ENCODE measurements at places on chromosomes 12 and 14.
A peak's percentile ranks its signal among the peaks of the same experiment; 100 is the strongest.

GRCh38 chr14:55350461-55350860 is 61.2 kb downstream of the ATG14 start:
- no peak for DNase-seq

DNA sequence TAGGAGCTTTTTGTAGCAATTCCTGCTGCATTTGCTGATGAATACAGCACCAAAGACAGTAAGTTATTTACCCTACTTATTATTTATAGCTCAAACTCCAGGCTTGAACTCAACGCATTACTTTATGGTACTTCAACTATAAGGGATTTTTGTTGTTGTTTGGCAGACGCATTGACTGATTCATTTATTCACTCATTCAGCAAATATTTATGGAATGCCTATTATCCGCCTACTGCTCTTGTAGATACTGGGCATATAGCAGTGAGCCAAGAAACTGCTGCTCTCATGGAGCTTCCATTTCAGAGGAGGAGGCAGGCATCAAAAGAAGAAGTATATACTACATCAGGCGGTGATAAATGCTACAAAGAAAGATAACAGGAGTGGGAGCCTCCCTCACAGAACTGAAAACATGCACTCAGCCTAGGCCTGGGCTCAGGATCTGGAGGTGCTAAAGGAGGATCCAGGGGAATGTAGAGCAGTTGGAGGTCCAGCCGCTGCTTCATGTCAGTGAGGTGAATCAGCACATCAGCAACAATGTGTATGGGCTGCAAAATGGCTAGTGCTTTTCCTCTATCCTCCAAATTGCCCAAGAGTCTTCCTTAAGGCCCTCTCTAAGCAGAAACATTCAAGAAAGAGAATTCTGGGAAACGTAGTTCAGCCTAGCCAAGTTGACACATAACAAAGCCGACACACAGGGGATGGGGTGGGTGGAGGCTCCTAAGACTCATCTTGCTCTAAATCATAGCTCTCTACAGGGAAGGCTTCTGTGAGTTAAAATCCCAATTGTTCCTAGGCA is 157.5 kb downstream of the NRXN3 start:
- DNase-seq = no peak

- no peak for DNase-seq
These were observed 80.4 kb upstream of the SINHCAF start for GRCh38 chr12:31406345-31406744.

GRCh38 chr14:59091404-59091803 is 97.1 kb upstream of the DAAM1 start:
- DNase-seq = no peak

DNA sequence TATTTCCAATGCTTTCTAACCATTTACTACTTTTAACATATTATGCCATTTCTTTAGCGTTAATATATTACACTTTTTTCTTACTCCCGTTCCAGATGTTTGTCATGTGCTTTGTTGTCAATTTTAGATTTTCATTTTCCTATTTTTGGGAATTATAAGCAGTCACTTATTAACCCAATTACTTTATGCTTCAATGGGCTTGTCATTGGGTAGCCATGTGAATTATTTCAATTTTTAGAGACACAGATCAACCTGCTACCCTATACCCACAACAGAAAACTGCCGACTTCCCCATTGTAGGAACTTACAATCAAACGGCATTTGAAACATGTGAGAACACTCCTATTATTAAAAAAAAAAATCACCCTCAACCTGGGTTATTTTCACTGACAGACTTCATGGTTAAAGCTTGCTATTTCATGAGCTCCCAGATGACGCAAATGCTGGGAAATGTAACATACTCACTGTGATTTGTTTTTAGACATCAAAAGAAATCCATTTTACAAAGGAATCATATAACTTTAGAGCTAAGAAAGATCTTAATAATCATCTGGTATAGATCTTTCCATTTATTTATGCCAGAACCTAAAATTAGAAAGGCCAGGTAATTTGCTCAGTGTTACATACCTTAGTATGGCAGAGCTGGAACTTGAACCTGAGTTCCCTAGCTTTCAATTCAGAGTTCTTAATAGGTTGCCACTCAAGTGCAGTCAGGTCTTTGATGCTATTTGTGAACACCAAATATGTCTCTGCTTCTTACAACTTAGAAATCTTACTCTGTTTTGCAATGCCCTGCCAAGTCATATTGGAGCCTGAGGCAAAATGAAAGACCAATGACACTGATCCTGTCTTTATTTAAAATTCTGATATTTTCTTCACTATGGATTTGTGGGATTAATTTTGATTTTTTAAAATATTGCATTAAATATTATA is 340.4 kb downstream of the RAD51B start:
- no peak for DNase-seq

GRCh38 chr12:42094277-42094676 is 50.4 kb downstream of the GXYLT1 start:
- DNase-seq = no peak

GRCh38 chr14:103550451-103551337 is 11.8 kb downstream of the BAG5 start:
- DNase-seq = peak; percentile 71

DNA sequence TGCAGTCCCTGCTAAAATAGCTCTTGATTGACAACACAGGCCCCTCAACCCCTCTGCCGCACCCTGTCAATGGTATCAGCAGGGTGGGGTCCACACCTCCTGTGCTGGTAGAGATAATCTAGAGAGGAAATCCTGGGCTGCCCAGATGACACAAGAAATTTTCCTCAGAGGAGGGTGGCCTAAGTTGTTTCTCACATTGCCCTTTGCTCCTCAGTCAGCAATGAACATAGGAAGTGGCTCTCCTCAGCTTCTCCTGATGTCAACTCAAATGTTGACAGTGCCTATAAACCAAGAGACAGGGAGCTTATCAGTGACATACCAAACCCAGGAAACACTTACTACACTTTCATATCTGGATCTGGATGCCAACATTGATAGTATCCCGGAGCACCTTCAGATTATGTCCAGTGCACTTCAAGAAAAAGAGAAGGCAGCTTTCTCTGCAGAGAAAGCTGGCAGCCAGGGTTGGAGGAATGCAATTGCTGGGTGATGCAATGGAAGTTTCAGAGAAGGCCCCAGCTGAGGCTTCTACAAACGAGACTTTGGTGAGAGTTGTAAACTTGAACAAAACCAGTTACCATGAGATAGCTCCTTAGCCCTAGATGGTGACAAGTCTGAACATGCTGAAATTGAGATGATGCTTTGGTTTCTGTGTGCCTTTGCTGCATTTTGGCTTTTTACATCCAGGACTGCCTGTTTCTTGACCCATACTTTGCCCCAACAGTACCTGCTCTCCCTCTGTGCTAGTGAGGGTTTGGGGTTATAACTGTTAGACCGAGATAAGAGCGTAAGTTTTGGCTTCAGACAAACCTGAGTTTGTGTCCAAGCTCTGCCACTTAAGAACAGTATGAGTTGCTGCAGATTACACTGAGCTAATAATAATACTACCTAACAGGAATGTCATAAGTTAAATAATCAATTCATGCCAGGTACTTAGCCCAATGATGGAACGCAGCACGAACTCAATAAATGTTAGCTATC is 183.5 kb downstream of the NUAK1 start:
- no peak for DNase-seq

DNA sequence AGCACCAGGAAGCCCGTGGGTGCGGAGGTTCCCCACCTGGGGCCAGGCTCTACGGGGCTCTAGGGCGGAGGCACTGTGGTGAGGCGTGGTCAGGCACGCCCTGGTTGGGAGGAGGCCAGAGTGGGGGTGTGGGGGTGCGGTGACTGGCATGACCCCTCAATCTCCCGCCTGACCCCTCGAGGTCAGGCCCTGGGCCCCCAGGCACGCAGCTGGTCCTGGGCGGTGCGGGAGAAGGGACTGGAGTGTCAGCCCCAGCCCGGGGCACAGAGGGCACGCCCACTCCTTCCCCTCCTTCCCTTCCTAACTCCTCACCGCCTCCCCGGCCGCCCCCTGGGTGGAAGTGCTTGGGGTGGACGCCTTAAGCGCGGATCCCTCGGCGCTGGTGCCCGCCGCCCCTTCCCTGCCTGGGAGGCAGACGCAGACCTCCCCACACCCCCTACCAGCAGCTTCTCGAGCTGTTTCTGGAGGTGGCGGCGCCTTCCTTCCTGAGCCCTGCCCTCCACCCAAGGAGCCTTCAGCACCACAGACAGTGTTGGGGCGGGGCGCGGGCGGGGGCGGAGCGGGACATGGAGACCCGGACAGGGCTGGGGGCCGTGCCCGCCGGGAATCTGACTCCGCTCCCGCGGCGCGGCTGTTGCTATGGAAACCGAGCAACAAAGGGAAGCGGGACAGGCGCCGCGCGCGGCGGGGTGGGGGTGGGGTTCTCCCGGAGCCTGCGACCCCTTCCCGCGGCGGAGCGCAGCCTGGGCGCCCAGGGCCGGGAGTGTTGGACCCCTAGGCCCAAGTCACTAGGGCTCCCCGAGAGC is 741 bp upstream of the CRIP2 start:
- peak; percentile 91 for DNase-seq

DNA sequence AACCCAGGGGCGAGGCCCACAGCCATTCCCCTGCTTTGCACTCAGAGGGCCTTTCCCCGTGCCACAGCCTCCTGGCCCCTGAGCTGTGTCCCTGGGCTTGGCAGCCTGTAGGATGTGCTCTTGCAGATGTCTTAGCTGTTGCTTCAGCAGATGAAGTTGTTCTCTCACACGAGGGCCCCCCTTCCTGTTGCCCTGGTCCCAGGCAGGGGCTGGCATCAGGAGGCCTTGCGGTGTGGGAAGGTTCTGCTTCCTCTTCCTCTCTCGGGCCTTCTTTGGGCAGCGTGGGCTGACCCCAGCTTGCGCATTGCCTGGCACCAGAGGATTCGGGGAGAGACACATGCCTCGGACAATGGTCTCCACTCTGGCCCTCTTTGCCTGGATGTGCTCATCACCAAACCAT is 12.7 kb downstream of the PROX2 start:
- DNase-seq = no peak

DNA sequence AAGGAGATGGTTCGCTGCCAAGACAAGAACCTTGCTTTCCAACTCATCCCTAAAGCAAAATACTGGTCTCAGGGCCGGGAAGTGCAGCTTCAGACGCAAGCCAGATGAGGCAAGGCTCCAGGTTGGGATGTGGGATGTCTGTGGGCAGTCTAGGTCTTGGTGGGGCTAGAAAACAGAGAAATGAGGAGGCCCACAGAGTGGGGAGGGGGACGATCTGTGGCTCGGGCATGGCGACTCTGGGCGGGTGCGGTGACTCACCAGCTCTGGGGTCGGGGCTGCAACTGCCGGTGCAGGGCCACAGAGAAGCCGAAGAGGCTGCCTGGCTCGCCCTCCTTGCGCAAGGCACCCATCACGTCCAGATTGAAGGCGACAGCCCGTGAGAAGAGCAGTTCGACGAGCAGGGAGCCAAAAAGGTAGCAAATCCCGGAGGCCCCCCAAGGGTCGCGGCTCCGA is 459 bp downstream of the ITGA7 start:
- no peak for DNase-seq

DNA sequence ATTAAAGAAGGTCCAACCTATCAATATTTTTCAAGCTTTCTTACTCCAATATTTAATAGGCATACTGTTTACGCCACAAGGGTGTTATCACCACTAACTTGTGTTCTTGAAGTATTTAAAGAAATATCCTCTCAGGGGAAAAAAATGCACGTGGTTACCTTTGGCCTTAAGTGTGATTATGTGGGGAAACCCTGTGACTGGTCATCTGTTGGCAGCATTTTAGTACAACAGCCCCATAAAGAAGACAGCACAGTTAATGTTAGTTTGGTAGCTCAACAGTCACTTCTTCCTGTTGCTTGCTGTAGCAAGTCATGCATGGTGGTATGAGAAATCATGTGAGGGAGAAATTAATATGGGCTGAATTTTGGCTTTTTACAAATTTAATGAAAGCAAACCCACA is 1021.5 kb upstream of the TMEM132C start:
- DNase-seq = no peak

- DNase-seq = no peak
These were observed 173.8 kb upstream of the RASSF8 start for GRCh38 chr12:25784669-25785068.

- DNase-seq = peak; percentile 75
These were observed 1.8 kb downstream of the GALNT9 start for GRCh38 chr12:132327336-132328171.

- DNase-seq = no peak
These were observed 479 bp downstream of the KDM5A start for GRCh38 chr12:388541-389141.

GRCh38 chr14:21322716-21323115 is 42.8 kb downstream of the RPGRIP1 start:
- no peak for DNase-seq

- no peak for DNase-seq
These were observed 36.4 kb upstream of the VASH1 start for GRCh38 chr14:76724651-76725550.

DNA sequence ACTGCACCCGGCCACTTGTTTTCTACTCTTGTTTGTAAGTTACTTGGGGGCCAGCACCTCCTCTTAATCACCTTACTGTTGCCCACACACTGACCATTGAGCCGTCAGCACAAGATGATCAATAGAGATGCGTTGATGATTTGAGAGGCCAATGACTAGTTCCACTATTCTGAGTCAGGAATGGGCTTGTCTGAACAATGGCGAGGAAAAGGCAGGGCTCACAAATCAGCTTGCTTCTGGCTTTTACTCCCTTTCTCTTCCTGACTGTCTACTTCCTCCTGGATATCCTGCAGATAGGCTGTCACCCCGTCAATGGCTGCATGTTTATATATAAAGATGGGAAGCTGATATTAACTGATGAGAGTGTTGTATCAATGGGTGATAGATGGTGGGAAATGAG is 29.1 kb upstream of the HDAC7 start:
- no peak for DNase-seq

DNA sequence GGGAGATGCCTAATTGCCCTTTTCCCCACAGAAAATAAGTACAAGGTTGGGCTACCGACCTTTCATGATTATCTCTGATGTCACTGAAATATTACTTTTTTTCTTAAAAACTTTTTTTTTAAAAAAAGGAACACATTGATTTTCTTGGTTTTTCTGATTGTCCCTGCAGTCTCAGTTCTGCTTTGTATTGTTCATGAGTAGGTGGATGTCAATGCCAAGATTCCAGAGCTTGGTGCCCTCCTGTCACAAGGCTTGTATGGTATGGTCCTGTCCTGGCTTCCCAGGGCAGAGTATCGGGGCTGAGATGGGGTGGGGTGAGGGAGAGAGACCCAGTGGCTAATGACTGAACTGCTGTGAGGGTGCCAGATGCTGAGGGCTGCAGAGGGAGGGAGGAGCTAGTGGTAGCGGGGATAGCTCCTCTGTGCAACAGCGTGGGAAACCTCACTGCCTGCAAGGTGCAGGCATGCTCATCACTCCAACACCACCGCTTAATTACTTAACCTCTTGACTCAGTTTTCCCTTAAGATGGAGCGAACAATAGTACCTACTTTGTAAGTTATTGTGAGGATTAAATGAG is 4.4 kb upstream of the CTDSP2 start:
- DNase-seq = no peak

Data from posterior cingulate gyrus (tissue), 11 donors.